Erythroblast (primary cell): ENCODE measurements at places on chromosomes 1 and 21.
A peak's percentile ranks its signal among the peaks of the same experiment; 100 is the strongest.

DNA sequence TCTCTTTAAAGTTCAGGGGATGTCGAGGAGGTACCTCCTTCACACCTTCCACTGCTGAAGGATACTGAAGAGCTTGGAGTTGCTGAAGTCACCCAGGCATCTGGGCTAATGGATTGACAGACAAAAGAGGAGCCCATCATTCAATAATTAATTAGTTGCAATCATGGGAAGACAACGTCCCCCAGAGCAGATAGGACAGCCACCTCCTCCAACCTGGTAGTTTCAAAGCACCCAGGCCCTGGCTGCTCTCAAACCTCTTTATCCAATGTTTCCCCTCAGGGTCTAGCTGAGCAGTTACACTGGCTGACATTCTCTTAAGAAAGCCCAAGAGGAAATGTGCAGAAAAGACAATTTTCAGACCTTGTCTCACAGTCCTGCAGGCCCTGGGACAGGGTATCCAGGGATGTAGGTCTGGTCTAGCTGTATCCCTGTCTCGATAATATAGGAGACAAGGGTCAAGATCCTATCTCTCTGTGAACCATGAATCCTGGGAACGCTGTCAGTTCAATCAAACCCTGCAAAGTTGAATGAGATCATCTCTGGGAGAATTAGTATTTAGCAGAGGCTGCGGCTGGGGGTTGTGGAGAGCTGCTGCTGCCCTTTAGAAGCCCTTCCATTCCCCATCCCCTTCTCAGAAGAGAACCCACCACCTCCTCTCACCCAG, 1.1 kb downstream of the TSPAN2 start:
- no peak for DNase-seq

- no peak for DNase-seq
Observed at GRCh38 chr1:208131621-208132286, 112.4 kb downstream of the PLXNA2 start.

DNA sequence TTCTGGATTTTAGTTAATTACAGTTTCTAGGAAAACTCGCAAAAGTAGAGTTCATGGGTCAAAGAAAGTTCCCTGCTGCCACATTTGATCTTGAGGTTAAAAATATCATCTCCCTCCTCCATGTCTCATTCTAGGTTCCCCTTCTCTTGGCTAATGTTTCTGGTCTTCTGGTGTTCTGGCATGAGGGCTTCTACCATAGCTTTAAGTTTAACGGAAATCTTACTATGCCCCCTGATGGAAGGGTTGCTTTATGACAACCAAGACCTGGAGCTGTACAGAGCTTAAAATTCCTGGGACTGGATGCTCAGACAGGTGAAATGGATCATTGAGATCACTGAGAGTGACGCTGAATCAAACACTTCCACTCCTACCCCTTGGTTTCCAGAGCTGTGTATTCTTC, 1881.7 kb downstream of the MRPL39 start:
- DNase-seq: no peak

DNA sequence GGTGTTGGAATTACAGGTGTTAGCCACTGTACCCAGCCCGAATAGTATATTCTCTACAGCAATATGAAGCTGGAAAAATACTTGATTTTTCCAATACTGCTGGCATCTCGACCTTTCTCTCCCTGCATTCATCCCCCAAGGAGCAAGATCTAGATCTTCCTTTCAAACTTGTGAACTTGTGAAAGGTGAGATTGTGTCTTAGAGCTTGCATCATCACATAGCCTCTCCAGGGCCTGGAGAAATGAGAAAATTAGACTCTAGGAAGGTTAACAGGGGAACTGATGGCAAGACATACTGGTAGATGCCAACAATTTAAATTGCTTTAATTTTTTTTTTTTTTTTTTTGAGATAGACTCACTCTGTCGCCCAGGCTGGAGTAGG, 2.1 kb downstream of the PRUNE1 start:
- no peak for DNase-seq

DNA sequence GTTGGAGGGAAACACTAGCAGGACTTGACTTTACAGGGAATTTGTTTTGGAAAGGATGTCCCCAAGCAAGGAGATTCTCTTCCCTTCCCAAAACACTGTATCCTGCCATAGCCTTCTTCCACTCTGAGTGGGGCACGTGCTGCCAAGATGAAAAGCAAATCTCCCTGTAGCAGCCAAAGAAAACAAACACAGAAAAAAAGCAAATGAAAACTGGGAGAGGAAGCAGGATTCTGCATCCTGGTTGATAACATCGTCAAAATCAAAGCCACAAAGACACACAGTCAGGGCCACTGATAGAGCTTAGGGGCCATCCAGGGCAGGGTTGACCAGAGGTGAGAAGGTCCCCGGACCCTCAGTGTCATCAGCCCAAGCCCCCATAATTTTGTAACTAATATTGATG, 16.0 kb upstream of the MTARC2 start:
- no peak for DNase-seq

- no peak for DNase-seq
Observed at GRCh38 chr1:203556047-203556851, 62.3 kb downstream of the OPTC start.

GRCh38 chr1:31818206-31818605, 2.4 kb upstream of the SPOCD1 start:
- peak; percentile 11 for DNase-seq

GRCh38 chr1:79188337-79188736, 181.8 kb upstream of the ADGRL4 start:
- no peak for DNase-seq

DNA sequence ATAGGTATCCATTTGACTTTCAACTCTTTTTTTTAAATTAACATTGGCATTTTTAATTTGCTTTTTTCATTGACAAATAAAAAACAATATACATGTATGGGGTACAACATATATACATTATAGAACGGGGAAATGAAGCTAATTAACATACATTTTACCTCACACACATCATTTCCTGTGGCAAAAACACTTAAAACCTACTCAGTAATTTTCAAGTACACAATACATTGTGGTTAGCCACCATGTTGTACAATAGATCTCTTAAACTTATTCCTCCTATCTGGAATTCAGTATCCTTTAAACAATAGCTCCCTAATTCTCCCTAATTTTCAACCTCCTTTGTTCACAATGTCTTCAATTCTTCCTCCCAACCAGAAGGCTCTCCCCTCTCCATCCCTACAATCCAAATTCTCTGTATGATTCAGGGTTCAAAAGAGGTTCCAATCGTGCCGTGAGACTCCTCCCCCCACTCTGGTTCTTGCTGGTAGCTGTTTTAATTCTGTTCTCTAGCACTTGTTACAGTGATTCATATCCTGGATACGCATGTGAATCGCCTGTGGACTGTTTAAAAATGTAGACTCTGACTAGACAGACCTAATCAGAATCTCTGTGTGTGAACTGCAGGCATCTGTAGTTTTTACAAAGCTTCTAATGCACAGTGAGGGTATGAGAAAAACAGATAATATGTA, 87.6 kb upstream of the DUSP10 start:
- DNase-seq: no peak

DNA sequence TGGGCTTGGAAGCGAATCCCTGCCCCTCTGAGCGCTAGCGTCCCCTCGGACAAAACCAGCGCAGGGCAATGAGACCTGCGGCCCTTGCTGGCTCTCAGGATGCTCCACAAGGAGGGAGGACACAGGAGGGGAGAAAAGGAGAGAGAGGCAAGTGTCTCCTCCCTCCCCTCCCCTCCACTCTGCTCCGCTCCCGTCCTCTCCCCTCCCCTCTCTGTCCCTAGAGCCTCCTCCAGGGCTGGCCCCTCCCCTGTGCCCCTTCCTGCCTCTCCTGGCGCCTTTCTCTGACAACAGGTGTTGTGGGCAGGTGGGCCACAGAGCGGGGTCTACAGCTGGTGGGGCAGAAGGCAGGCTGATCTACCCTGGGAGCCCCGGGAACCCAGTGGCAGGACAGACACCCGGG, 35.2 kb downstream of the TP73 start:
- no peak for DNase-seq

- no peak for DNase-seq
Observed at GRCh38 chr1:41330588-41331545, 30.4 kb upstream of the FOXO6 start.

DNA sequence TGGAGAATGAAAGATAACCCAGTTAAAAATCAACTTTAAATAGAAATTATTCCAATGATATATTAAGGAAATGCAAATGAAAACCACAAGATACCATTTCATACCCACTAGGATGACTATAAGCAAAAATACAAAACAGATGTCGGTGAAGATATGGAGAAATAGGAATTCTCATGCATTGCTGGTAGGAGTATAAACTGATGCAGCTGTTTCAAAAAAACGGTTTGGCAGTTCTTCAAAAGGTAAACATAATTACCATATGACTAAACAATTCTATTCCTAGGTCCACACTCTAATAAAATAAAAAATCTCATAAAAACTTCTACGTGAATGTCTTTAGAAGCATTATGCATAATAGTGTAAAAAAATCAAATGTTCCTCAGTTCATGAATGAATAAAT, 763.3 kb upstream of the BRINP3 start:
- no peak for DNase-seq

DNA sequence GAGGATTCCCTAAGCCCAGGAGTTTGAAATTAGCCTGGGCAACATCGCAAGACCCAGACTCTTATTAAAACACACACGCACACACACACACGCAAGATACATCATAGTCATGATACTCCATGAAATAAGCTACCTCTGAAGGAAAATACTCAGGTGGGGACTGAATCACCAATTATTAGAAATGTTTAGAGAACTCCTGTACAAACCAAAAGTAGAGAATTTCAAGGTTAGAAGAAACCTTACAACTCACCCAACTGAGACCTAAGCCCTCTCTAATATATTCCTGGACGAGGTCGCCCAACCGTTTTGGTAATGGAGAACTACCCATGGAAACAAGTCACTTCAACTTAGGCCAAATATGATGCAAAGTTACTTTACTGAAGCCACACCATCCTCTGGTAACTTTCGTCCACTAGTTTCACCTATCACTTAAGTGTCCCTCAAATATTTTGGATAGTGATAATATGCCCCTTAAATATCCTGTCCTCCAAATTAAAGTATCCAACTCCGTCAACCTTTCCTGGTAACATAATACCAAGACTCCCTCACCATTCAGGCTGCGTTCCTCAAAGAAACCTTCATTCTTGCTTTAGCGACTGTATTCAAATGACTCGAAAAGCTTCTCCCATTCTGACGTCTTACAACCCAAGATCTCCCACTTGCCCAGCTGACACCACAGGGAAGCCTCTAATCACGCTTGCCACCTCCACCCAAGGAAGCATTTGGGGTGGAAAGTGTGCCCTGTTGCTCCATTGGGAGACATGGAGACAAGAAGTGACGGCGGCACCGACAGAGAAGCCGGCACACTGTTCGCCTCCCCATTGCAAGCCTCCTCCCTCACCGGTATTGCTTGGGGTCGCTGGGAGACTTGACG, 856 bp downstream of the NRDC start:
- peak; percentile 77 for DNase-seq

- no peak for DNase-seq
Observed at GRCh38 chr1:59593798-59594790, 220.7 kb upstream of the HOOK1 start.

GRCh38 chr1:151619489-151620093, 7.7 kb downstream of the SNX27 start:
- DNase-seq: no peak

- DNase-seq: peak; percentile 9
Observed at GRCh38 chr1:8122160-8122476, 96.0 kb upstream of the ERRFI1 start.

DNA sequence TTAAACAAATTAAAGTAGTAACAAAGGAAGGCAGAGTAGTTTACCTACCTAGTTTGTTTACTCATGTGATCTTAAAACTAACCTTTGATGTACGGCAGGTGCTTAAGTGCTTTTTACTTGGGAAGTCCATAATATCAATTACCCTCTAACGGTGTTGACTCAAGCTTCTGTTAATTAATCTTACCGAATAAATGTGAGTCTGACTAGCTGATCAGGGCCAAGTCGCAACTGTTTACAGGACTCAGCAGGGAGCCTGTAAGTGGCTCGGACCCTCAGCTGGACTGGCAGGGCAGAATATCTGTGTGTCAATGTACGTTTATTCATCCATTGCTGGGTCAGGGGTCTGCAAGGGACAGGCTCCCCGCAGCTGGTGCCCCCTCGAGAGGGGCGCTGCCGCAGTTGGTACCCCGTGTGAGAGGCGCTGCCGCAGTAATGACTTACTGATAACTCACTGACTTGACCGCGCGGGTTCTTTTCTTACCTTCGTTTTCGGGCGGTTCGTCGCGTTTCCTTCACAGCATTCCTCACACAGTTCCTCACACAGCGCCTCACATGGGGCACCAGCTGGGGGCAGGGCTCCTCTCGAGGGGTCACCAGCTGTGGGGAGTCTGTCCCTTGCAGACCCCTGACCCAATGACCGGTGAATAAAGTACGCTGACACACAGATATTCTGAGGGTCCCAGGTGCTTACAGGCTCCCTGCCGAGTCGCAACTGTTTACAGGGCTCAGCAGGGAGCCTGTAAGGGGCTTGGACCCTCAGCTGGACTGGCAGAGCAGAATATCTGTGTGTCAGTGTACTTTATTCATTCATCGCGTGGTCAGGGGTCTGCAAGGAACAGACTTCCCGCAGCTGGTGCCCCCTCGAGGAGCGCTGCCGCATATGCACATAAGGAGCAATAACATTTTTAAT, 3.0 kb downstream of the FMO1 start:
- peak; percentile 21 for DNase-seq

DNA sequence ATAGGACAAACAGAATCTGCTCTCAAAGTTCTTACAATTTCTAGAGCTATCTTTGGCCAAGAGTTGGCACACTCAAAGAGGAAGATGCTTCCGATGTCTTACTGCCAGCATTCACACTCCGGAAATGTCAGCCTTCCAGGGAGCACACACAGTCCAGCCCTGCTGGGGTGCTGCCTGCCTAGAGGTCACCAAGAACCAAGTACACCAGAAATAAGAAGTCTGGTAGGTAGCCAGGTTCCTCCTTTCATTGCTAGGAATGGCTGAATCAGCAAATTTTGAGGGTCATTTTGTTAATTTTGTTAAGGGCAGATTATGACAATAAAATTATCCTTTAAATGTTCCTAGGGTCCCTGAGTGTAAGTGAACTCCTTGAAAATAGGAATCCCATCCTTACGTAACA, 77.5 kb downstream of the PLPP3 start:
- DNase-seq: no peak

GRCh38 chr1:8578132-8578877, 239.1 kb downstream of the RERE start:
- no peak for DNase-seq

GRCh38 chr1:60055336-60055735, 18.2 kb downstream of the C1orf87 start:
- no peak for DNase-seq

- peak; percentile 25 for DNase-seq
Observed at GRCh38 chr1:215076322-215076721, 6.2 kb upstream of the KCNK2 start.

DNA sequence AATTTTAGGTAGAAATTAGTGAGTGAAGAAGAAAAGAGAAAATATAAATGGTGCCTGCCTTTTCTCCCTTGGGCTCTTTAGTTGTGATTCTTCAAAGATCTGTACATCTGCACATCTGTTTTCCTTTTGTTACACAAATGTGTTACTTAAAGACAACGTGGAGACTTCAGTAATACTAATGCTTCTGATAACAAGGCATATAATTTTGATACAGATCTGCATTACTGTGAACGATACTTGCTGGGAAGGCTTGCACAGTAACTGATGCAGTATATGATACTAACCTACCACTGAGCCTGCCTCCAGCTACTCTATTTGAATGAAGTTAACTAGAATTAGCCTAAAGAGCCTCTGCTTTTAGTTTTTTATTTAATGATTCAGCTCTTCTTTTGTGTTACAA, 244.6 kb downstream of the COL11A1 start:
- DNase-seq: no peak

GRCh38 chr21:44868707-44869106, 4.8 kb downstream of the PTTG1IP start:
- no peak for DNase-seq
